AG10803 (cell line): ENCODE measurements at places on chromosomes 5 and 9.

GRCh38 chr5:76622973-76623596, at the start of gene F2RL2:
F2RL2 (minus strand) TSS chr5:76623403; CDS start chr5:76623230, 173 bp downstream.
- peak; percentile 64 for DNase-seq

GRCh38 chr5:1479581-1480188, 34.4 kb upstream of the SLC6A3 start:
- peak; percentile 85 for DNase-seq

GRCh38 chr9:16258708-16259107, 611.8 kb downstream of the BNC2 start:
- no peak for DNase-seq

GRCh38 chr5:19928562-19929421, 59.2 kb downstream of the CDH18 start:
- DNase-seq, result peak; percentile 50

DNA sequence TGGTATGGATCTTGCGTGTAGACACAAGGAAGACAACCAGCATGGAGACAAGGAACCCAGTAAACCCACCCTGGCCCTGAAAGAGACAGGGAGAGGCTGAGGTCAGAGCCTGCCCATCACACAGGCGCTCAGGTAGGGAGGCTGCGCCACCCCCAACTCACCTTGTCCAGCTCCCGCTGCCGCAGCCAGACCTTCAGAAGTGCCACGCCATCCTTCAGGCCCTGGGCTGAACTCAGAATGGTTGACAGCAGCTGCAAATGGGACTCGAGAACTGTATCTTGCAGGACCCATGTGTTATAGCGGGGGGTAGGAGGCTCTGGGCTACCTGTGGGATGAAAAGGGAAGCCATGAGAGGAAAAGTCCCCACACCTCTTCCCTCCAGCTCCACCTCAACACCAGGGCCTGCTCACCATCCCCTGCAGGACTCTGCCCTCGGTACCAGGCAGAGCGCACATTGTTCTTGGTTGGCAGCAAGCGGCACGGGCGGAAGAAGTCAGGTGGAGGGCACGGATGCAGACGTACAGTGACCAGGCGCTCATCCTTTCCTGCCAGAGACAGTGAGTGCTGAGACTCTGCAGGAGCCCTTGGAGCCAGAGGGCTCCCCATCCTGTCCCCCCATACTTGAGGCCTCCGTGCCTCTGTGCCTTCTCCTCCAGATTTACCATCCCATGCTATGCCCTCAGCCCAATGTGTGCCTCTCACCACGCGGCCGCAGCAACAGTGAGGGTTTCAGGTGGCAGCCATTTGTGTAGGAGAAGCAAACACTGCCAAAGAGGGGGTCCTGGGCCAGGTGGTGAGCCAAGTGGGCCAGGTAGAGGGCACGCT, 4.7 kb downstream of the NOL6 start:
- DNase-seq, result no peak

GRCh38 chr9:96559339-96559943, 60.2 kb downstream of the CDC14B start:
- no peak for DNase-seq

DNA sequence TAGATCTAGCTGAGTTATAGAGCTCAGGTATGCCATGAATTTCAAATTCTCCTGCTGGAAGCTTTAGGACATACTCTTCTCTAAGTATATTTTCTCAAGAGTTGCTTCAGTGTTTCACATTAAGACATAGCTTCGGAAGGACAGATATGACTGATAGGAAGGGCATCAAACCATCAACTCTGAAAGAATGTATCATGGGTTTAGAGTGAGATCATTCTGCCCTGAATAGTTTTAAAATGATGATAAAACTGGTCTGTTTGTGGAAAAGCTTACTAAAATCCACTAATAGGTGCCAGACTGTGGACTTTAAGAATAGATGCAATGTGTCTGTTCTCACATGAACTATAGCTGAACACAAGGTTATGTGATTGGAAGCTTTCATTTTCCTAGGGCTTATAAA, 8.4 kb downstream of the SPEF2 start:
- peak; percentile 48 for DNase-seq

DNA sequence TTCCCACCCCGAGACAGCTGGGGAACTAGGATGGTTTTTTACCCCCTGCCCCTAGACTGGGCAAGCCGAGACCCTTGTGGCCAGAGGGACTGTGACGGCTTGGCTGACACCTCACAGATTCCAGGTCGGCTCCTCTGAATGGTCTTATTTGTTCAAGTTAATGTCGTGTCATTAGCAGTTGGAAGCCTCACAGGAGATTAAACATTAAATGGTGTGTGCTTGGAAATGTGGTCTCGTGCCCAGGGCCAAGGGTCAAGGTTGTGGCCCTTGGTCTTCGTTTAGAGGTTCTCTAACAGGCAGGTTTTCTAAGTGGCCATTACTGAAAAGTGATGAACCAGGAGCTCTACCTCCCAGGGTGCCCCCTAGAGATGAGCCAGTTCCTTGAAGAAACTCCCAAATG, 61.2 kb upstream of the RXRA start:
- DNase-seq, result no peak

DNA sequence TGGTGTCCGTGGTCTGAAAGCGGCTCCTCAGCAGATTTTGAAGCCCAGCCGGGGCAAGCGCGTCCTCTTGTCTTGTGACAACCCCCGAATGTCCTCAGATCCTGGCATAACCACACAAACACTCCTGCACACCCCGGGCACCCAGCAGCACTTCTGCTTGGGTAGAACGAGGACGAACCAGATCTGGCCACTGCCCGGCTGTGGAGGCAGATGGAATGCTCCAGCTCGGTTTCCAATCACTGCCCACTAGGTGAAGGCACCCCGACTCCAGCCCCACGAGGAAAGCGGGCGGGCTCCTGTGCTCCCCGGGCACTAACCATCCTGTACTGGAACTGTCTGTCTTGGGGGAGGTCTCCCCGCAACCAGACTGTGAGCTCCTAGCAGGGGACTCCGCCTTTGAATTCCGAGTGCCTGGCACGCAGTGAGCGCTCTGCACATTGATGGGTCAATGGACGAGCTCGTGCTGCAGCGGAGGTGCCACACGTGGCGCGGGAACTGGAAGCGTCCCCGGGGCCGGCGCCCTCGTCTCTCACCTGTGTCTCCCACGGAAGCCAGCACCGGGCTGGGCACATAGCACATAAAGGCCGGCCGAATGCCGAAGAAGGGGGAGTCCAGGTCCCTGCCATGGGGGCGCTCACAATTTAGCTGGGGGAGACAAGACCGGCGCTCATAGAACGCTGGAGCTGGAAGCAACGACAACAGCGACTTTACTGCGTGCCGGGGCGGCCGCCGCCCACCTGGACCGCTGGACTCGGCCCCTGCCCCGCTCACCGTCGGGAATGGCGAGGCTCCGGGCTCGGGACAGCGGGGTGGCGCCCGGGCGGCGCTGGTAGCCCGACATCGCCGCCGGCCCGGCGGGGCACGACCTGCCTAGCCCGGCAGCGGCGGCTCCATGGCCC, 608 bp downstream of the ENTR1 start:
- DNase-seq, result peak; percentile 31

GRCh38 chr5:2634399-2635176, 116.9 kb downstream of the IRX2 start:
- no peak for DNase-seq

DNA sequence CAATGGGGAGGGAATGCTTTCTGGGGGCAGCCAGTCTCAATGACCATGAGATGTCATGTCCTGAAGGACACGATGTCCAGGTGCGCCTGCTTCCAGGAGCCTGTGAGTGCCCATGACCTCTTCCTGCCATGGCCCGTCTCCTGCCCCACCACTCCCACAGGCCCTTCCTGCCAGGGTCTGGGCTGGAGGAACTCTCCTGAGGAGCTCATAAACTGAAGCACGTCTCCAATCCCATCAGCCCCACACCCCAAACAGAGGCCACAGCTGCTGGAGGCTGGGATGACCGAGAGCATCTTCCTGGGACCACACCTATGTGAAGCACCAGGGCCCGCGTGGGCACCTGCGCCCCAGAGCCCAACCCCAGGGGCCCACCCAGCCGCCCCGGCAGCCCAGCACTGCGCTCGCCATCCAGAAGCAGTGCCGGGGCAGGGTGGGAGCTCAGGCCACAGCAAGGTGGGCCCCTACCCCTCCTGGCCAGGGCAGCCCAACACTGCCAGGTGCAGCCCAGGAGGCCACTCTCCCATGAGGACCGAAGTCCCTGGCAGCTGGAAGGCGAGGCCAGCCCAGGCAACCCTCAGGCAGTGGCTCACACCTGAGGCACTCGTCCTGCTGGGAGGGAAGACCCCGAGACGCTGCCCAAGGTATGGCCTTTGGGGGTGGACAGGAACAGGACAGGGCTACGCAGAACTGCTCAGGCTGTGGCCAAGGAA, 53.9 kb upstream of the UBAC1 start:
- DNase-seq, result no peak

DNA sequence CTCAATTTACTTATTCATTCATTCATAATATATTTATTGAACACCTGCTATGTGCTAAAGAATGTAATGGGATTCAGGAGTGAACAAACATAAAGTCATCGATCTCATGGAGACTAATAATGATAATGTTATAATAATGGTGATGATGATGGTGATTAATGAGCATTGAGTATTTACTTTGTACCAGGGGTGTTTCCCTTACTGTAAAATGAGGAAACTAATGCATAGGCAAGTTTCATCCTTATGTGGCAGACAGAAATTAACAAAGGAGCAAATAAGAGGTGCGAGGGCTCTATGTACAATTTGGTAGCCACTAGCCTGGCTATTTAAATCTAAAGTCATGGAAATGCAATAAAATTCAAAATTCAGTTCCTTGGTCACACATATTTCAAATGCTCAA, 11.1 kb upstream of the LCP2 start:
- no peak for DNase-seq

DNA sequence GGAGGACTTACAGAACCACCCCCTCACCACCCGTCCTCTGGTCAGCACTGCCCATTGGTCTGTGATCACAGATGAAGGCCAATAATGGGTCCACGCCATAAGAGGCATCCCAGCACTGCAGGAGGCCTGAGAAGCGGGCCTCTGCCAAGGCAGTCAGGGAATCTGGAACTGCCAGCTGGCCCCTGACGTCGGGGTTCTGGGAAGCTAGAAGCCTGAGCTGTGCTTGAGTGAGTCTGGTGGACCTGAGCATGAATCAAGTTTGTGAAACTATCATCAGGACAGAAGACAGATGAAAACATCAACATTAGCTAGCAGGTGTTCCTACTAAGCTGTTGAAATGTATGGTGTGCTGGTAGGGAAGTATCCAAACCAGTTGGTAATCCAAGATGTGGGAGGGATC, 7.8 kb downstream of the ANGPTL2 start:
- DNase-seq, result no peak

- no peak for DNase-seq
These were observed 2.8 kb upstream of the PFN3 start for GRCh38 chr5:177403102-177403791.
